M059J (cell line): ENCODE measurements at places on chromosomes 1 and 21.

- no peak for DNase-seq
These were observed 114.2 kb downstream of the MAN1A2 start for GRCh38 chr1:117481410-117481809.

DNA sequence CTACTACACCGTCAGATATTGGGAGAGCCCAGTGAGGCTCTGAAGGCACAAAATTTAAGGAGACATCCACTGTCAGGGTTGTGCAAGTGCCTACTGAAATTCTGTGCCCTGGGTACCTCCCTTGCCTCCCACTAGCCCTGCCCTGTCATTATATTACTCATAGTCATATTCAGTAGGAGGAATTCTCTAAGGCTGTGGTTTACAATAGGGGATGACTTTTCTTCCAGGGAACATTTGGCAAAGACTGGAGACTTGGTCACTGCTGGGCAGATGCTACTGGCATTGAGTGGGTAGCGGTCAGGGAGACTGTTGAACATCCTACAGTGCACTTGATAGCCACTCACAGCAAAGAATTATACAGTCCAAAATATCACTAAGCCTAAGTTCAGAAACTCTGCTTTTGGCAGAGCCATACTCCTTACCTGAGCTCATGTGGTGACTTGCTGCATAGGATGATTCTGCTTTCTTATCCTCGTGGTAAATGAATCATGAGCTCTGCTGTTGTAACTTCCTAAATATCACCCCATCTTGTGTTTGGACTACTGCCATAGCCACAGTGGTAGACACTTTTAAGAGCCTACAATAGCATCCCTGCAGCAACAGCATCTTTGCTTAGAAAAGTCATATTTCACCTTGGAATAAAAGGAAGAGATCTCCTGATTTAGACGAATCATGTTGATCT is 563.4 kb upstream of the PLXNA2 start:
- peak; percentile 85 for DNase-seq

DNA sequence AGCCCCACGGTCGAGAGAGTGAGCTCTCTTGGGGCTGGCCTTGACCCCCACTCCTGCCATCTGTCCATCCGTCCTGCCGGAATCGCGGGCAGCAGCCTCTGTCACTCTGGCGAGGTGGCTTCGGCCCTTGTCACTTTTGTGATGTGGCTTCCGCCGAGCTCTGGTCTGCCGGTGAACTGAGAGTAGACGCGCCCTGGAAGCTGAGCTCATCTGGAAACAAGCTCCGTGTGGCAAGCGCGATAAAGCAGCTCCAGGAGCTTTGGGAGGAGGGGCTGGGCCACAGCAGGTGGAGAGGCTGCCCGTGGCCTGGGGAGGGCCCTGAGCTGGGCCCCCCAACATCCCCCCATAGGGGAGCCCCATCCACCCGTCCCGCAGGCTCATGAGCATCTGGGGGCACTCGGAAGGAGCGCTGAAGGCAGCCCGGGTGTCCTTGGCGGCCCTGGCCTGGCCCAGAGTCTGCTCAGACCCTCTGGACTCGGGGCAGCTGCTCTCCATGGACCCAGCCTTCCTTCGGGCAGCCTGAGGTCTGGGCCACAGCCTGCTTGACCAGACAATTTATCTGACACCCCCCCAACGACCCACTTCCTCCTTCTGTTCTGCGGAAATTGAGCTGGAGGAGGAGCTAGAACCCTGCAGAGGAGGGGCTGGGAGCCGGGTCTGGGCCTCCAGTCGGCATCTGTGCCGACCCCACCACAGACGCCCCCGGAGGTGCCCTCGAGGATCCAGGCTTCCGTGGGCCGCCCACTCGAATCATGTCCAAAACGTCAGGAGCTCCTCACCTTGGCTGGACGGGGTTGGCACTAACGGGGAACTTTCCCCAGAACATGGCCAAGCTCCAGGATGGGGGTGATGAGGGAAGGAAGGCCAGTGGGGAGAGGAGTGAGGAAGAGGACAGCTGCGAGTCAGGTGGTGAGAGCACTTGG is 59.1 kb downstream of the SLC19A1 start:
- no peak for DNase-seq

GRCh38 chr1:166703726-166704462 is 135.4 kb upstream of the POGK start:
- no peak for DNase-seq

- peak; percentile 71 for DNase-seq
These were observed 663 bp upstream of the GBP6 start for GRCh38 chr1:89363196-89363595.

DNA sequence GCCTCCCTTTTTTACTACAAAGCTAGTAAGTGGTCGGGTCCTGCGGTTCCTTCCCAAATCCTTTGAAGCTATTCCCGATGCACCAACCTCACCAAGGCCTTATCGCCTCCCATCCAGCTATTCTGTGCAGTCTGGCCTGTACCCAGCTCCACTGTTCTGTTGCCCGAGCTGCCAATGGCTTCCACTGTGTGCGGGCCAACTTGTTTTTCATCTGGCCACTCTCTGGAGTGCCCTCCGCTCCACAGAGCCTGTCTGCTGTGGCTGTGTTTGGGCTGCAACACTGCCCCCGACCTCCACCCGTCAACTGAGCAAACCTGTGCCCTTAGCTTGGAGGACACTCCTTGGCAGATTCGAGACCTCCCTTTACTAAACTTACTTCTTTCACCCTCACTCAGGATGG is 125.0 kb downstream of the KIAA0319L start:
- no peak for DNase-seq

DNA sequence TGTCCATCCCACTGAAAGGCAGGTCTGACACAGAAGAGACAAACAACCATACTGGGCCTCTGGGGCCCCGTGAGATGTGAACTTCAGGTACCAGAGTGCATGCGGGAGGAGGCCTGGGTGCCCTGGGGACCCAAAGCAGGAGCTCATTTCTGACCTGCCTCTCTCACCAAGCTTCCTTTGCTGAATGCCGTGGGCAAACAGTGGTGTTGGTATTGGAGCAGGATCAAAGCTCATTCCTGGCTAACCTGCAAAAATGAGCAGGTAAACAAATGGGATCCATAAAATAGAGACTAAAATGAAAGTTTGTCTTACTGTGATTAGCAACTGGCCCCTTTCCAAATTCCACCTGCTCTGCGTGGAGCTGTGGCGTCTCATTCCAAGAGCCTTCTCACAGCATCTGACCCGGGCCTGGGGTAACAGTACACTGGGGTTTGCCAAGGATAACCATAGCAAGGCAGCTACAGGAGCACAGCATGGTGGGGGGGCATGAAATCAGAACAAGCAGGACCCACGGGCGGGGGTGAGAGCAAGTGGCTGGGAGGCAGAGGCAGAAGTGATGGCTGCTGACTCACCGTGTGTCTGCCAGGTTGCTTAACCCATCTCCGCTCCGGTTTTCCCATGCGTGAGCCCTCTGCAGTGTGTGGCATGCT is 103.6 kb downstream of the KIF26B start:
- no peak for DNase-seq

- DNase-seq, result no peak
These were observed 289.2 kb downstream of the GRIK1 start for GRCh38 chr21:29650523-29651022.

DNA sequence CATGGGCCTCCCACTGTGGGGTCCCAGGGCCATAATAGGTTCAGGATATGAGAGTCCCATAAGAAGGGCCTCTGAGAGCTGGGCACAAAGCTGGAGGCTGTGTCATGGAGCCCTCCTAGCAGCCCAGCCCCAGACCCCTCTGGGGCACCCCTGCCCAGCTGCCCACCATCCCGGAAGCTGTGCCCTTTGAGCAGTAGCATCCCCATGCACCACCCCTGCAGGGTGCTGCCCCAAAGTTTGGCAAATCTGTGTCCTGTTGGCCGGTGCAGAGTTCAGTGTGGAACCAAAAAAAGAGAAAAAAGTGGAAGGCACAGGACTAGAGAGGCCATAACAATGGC is 17.6 kb downstream of the TNNT2 start:
- no peak for DNase-seq

GRCh38 chr1:27643600-27644368 is 8.8 kb upstream of the FGR start:
- DNase-seq, result peak; percentile 65

DNA sequence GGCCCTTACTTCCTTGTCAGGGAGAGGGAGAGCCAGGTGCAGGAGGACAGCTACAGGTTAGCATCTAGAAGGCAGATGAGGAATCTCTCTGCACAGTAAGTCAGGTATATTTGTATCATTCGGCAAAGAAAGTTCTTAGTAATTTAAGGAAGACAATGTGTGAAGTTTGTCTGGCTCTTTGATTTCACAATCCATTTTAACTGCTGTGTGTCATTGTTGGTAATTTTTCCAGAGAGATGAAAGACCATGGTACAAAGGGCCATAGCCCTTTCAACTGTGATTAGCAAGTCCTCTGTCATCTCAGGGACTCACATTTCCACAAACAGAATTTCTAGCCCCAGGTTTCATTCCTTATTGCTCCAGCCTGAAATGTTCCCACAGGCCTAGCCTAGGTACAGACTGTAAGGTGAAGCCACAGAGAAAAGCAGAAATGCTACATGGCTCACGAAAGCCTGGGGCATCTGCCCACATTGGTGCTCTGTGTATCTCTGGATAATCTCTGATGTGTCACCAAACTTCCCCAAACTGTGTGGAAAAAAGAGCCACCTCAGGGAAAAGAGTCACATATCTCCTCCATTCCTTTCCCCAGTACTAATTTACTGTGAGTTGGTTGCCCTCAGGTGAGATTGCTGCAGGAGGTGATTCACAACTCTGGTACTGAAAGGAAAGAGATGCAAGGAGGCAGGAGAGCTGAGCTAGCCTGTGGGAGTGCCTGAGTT is 70.6 kb downstream of the SYT6 start:
- peak; percentile 80 for DNase-seq

DNA sequence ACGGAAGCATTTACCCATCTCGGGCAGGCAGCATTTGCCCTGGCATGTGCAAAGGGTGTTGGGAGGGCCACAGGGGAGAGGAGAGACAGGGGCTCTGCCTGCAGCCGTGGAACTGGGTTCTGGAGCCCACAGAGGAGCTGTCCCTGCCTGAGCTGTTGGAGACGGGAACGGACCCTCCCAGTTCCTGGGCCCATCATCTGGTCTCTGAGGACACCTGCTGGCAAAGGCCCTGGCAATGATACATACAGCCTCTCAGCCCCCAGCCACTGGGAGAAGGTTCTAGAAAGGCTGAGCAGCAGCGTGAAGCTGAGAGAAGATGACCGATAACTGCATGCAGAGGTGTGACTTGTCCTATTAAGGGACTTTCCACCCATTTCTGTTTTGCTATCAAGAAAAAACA is 31.4 kb downstream of the FAAP20 start:
- peak; percentile 18 for DNase-seq

DNA sequence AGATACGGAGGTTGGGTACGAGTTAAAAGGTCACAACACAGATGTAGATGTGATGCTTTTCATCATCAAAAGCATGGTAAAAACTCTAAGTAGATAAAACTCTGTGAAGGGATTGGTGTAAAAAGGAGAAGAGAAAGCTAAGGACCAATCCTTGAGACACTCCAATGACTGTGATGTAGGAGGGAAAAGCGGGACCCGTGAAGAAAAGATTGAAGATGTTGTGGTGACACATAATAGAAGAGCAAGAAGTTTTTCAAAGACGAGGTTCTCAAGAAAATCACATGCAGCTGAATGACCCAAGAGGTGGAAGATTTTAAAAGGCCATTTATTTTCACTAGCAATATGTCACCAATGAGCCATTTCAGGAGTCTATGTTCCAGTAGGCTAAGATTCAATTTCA is 179.5 kb downstream of the MRPL39 start:
- no peak for DNase-seq
